ENCODE measurements at places on chromosomes 11 and 22.

DNA sequence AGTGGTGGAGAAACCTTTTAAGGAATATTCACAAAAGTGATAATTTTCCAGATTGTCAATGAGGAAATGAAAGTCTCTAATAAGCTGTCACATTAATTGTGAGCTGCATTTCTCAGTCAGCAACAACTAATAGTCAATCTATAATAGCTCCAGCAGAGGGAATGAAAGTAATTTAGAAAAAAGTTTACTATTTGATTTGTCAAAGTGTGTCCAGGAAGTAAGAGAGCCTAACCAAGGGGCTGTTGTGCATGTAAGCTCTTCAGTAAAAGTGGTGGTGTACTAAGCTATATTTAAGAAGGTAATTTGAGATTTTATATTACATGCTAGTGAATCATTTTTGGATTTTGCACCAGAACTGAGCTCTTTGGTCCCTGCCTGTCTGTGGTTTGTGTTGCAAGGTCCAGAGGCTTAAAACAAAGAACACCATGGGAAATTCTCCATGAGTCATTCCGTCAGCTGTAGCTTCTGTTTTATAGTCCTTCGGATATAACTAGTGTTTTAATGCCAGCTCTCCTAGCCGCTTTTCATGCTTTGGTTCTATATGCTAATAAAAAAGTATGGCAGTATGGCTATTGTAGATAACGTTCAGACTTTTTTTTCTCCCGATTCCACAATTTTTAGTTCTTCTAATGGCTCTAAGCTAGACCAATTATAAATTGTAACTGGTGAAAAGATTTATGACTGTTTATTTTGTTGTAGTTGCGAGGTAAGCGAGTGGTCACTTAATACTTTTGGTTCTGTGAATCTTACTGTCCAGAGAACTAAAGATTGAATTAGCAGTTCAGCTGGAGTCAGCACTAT is 64.6 kb downstream of the ARHGEF12 start:
- DNase-seq, result peak; percentile 88

DNA sequence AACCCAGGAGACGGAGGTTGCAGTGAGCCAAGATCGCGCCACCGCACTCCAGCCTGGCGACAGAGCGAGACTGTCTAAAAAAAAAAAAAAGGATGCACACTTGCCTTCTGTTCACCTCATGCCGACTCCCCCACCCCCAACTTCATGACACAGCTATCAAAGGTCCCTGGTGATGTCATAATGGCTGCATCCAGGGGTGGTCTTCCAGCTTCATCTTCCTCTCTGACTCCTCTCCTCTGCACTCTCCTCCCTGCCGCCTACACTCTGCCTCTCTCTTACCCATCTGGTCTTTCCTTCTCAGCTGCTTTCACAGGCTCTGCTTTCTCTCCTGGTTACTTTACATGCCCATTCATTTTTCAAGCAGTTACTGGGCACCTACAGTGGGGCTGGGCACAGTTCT is 16.4 kb upstream of the KDM2A start:
- no peak for DNase-seq

DNA sequence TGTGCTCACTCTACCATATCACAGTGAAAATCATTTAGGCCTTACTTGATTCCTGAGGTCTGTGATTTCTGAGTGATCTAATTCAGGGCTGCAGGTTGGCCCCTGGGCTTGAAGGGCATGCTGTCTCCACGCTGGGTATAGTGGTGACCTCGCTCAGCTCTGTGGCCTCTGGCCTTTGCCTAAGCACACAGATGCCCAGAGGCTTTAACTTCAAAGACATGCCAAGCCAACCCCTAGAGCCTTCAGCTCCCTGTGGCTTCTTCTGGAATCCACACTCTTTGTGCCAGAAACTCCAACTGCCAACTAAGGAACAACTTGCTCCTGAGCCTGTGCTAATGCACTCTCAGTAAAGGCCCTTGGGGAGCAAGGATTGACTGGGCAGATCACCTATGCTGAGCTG is 232.6 kb upstream of the MPPED2 start:
- no peak for DNase-seq

DNA sequence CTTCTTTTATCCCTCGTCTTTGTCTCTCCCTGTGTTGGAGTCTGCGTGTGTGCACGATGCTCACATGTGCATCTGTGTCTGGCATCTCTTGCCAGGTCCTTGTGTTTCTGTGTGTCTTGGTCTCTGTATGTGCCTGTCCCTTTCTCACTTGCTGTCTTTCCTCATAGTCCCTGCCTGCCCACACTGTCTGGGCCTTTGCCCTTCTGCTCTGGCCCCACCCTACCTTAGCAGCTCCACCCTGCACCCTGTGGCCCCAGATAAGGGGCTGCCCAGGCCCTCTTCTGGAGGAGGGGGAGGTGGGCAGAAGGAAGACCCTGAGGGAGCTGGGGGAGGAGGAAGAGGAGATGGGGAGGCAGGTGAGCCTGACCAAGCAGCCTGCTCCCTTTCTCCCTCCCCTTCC is 2.8 kb downstream of the EHBP1L1 start:
- DNase-seq, result no peak

DNA sequence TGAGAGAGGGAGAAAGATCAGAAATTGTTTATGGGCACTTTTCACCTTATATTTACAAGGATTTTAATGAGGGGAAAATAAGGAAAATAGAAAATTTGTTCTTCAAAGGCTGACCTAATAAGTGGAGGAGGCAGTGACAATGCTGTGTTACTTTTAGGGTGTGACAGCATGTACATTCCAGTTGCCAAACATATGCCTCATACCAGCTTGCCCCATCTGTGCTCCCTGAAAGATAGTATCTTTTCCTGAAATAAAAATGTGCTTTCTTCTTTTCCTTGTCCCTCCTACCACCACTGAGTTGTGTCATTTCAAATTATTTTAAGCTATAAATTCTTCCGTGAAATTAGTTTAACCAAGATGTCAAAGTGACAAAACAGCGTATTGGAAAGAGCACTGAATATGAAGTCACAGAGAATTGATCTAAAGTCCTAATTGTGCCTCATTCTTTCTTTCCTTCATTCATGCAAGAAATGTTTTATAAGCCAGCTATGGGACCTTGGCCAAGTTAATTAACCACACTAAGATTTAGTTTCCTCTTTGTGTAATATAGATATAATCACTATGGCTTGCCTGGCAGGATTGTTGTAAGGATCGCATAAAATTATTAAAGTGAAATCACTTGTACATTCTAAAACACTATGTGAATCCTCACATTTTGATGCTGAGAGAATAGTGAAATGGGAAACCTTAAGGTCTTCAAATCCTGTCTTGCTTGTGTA is 1307.5 kb upstream of the TENM4 start:
- DNase-seq, result no peak

DNA sequence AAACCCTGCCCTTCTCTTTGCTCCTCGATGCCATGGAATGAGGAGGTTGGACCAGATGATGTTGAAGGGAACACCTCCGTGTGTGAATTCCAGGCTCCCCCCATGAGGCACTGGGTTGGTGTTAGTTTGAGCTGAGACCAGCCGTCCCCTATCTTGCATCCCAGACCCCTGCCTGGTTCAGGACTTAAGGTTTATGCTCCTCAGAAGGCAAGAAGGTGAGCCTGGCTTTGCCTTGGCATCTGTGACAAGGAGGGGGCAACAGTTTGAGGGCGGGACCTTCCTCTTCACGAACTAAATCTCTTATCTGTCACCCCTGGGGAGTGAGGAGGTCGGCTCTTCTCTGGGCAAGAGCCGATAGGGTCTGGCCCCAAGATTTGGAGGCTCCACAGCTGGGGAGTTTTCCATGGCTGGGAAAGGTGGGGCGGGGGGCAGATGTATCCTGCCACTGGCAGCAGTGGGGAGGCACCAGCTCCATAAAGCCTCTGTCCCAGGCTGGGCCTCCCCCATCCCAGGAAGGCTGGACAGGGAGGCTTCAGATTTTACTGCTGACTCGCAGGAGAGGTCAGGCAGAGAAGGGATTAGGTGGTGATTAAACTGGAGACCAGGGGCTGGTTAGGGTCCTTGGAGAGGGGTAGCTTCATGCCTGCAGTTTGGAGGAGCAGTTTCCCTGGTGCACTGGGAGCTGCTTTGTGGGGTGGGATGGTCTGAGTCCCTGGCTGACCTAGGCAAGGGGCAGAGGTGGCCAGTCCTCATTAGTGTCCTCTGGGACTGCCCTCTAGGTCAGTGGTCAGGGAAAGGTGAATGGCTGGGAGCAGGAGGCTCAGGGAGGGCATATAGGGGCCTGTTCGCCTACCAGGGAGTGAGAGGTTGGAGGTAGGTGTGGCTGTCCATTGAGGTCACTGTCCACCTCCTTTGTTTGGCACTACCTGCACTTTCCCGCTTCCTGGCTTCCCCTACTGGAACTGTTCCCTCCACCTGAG is 1.1 kb downstream of the SEC14L2 start:
- no peak for DNase-seq

- no peak for DNase-seq
Measured at GRCh38 chr22:30453731-30454510, 17.9 kb downstream of the SEC14L3 start.

DNA sequence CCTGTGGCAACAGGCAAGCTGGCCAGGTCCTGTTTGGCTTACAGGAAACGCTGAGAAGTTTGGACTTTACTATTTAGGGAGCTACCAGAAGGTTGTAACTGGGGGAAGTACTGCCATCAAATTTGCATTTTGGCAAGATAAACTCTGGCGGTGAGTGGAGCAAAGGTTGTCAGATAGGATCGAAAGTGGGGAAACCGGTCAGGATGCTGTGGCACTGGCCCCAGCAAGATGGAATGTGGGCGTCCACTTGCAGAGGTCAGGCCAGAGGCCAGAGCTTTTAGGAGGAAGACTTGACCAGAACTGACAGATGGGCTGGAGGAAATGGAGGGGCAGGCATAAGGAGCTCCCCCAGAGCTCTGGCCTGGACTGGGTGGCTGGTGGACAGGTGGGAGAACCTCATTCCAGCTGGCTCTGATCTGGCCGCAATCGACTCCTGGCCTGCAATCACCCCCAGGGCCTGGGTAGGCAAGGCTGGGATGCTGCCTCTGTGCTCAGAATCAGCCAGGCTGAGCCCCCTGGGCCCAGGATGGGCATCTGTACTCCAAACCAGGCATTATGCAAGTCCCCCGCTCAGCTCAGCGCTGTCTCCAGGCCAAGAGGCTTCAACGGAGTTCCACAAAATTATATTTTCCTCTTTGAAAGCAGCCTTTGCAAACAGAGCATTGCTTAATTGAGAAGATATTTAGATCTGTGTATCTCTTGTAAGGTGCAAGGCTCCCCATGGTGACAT is 178.3 kb upstream of the NECTIN1 start:
- DNase-seq, result no peak

DNA sequence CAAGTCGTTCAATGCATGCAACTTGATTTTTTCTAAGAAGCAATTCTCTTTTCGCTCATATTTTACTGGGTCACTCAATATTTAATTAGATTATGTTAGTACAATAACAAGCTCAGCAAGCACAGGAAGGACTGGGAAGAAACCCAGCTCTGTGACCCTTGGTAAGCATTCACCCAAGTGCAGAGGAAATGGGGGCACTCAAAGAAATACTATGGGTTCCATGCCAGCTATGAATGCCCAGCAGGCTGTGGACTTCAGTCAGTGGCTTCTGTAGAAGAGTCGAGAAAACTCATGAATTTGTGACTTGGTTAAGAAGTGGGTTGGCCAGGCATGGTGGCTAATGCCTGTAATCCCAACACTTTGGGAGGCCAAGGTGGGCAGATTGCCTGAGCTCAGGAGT is 123.6 kb downstream of the GALNT18 start:
- no peak for DNase-seq

GRCh38 chr11:124174001-124174583 is 9.1 kb upstream of the OR10D3 start:
- peak; percentile 35 for DNase-seq

GRCh38 chr11:120707098-120707497 is 195.6 kb downstream of the GRIK4 start:
- no peak for DNase-seq

DNA sequence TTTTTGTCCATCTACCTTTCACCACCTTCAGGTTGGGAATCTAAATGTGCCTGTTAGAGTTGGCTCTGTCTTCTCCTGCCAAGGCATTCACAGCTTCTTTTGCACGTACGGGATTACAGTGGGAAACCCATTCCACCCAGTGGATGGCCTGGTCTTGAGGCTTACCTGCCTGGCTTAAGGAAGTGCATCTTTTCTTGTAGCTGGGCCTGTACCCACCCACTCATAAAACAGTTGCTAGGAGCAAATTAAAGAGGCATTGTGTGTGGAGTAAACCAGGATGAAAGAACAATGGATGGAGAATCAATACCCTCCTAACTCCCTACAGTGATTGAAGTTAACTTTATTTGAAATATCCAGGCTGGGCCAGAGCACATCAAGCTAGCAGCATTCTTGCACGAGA is 71.6 kb downstream of the TEAD1 start:
- DNase-seq, result no peak

DNA sequence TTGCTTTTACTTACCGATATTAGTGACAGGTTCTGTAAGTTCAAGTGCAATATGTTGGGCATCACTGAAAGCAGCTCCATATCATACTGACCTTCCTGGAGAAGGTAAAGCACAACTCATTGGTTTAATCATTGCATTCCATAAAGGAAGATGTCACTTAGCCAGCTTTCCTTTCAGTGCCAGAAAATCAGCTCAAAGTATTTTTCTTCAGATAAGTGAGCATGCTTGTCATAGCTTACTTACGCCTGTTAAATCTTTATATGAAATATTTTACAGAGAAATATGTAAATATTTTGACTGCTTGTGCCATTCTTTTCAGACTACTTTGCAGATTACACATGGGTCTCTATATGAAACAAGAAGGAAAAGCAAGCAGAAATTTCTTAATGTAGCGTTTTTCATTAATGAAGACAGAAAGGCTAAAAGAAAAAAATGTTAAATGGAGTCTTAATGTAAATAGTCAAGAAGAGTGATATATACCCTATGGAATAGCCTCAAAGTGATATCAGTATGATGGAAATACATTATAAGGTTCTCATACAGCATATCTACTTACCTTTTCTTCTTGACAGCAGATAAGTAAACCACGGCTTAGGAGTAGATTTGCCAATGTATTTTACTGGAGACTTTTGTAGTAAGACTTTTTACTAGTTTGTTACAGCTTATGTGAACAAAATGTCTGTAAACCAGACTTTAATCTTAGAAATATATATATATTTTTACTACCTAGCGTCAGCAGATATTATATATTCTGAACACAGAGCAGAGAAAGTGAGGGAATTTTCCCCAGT is 649.7 kb downstream of the METTL15 start:
- DNase-seq, result no peak

- no peak for DNase-seq
Measured at GRCh38 chr22:33747576-33748180, 172.6 kb downstream of the LARGE1 start.

DNA sequence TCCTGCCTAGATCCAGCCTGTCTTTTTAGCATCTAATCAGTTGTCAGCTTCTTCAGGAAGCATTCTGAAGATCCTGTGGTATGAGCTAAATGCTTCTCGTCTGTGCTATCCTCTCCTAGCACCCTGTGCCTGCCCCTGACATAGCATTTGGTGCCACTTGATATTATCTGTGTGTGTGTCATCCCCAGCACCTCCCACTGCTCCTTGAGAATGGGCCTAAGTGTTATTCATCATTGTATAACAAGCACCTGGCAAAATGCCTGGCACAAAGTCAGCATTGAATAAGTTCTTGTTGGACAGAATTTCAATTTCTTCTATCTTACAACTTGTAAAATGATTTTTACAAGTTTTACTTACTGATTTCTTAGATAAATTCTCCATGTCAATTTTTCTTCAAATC is 28.1 kb upstream of the OLFML1 start:
- no peak for DNase-seq

- DNase-seq, result no peak
Measured at GRCh38 chr22:27372969-27373670, 428.4 kb downstream of the MN1 start.

Measured in foreskin melanocyte (primary cell).